Hepatocyte (in vitro differentiated cells): ENCODE measurements at places on chromosomes 7 and 10. TPM values are rescaled to one million over a fixed set of nuclear protein-coding genes. Genes with fewer than 3 reads are reported as not detected.

The MEOX2 gene
- 0.80 and 2.0 TPM in 2 replicates for total RNA-seq

The TMEM26 gene
- 2.2 and 3.3 TPM in 2 replicates for total RNA-seq

The DNA2 gene
- 6.1 and 9.3 TPM in 2 replicates for total RNA-seq

The PRSS58 gene
- not detected in 2 replicates for total RNA-seq

The DMTF1 gene
- 74.3 and 75.1 TPM in 2 replicates for total RNA-seq

The CTNNA3 gene
- 20.9 and 25.9 TPM in 2 replicates for total RNA-seq

The SEC61G gene
- total RNA-seq: 1,101 and 1,370 TPM in 2 replicates

The KDM7A gene
- total RNA-seq: 5.5 and 7.0 TPM in 2 replicates

The CYP2C19 gene
- 44.6 and 46.4 TPM in 2 replicates for total RNA-seq

DNA sequence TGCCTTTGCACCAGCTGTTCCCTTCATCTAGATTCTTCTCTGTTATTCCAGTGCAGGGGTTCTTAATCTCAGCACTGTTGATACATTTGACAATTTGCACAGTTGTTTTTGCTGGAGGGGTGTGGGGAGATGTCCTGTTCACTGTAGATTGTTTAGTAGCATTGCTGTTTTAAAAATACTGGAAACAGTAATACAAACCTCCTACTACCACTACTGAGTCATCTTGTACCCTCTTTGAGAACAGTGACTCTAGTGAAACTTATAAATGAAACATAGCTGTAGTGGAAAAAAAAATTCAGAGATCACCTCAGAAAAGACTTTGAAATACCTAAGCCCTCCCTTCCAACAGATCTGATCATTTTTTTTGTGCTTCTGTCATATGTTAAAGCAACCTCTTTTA is 154.8 kb upstream of the TMEM196 start:
- DNase-seq: no peak

DNA sequence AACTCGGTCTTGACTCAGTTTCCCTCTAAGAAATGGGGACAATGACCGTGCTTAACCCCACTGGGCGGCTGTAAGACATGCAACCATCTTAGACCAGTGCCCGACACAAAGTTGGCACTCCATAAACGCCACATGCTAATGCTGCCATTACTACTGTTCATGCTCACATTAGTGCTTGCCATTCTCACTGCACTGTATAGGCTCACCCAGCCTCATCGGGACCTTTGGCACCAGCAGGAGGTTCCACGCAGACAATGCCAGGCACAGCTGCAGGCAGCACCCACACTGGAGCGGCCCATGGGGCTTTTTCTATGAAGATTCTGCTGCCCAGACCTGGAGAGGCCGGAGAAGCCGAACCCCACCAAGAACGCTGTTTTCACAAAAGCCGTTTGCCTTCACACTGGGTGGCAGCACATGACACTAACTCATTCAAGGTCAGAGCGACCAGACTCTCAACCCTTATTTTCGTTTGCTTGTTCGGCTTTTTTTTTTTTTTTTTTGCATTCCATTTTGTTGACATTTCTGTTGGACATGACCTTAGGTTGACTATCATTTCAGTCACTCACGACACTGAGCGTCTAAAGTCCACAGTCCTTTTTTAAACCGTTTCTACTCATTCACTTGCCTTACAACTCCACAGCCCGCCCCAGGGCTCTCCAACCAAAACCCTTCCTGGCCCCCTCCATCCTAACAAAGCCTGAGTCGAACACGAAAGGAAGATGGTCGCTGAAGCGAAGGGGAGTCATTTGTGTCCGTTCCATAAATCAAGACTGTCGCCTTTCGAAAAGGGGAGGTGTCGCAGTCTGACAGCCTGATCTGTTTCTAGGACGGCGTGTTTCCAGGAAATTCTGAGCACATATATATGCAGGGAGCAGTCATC is 124.4 kb upstream of the RNF32 start:
- DNase-seq: peak; percentile 77

GRCh38 chr7:33446551-33446950 is 317.2 kb downstream of the BBS9 start:
- no peak for DNase-seq

DNA sequence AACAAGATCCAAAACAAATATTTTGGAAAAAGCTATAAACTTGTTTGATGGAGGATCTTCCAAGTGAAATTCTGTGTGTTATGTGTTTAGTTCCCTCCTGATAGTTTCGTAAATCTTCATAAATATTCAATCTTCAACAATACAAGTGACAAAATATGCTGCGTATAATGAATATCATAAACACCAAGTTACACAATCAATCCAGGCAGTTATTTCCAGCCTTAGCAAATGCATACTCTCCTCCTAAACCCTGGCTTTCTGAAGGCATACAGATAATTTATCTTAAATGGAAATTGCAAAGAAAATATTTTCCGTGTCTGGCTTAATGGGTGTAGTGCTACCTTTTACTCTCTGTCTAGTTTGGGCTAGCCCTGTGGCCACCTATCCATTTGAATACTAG is 864.9 kb upstream of the ZWINT start:
- no peak for DNase-seq

- peak; percentile 35 for DNase-seq
Measured at GRCh38 chr7:103989200-103989784, at the start of gene RELN. TSS of gene RELN (minus strand) at chr7:103989658. CDS start at chr7:103989356, 302 bp downstream.

GRCh38 chr10:76177936-76178335 is 746.5 kb downstream of the LRMDA start:
- no peak for DNase-seq

- DNase-seq: no peak
Measured at GRCh38 chr10:77744245-77744644, 106.6 kb upstream of the KCNMA1 start.

DNA sequence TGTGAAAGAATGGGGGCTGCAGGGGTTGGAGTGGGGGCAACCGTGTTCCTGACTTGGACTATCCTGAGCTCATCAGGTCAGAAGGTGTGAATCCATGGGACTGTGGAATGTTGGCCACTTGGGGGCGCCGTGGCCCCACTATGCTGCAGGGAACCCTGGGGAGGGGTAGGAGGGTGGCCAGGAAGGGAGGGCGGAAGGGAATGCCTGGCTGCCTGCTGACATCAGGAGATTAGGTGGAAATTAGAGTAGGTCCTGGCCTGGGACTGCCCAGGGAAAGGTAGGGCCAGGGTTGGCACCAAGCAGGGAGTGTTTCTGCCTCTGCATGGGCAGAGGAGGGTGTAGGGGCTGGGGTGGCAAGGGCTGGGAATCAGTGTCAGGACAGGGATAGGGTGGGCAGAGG is 65.8 kb upstream of the PRSS58 start:
- peak; percentile 44 for DNase-seq
